ENCODE measurements at places on chromosomes 1 and 21. TPM values are rescaled to one million over a fixed set of nuclear protein-coding genes. Genes with fewer than 3 reads are reported as not detected.

APCS gene
- not detected for total RNA-seq

PTPN14 gene
- total RNA-seq = 17.8 TPM

KCNH1 gene
- total RNA-seq = 9.3 TPM

USP33 gene
- total RNA-seq = 42.9 TPM

GPR3 gene
- total RNA-seq = 0.16 TPM

KIFAP3 gene
- 34.2 TPM for total RNA-seq

C1orf210 gene
- total RNA-seq = not detected

S100A2 gene
- total RNA-seq = 6.4 TPM

MYCBP gene
- 32.9 TPM for total RNA-seq

GRCh38 chr1:33524586-33524985 is 52.1 kb downstream of the ZSCAN20 start:
- DNase-seq = no peak

- DNase-seq = no peak
These were observed 36.2 kb upstream of the DMBX1 start for GRCh38 chr1:46453449-46453848.

DNA sequence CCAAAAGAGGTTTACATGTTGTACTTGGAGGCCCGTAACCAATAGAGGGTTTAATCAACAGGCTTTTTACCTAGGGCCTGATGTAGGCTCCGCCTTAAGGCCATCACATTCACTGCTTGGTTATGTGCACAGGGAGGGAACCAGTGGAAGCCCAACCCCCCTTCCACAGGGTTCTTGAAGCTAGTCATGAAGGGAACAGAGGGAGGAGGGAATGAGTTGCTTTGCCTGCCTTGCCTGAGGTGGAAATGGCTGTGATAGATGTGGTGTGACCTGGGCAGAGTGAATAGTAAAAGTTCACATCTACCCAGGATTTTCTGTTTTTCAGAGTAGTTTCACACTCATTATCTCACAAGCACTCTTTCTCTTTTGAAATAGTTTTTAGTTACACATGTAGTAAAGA is 215.1 kb downstream of the ST6GALNAC3 start:
- no peak for DNase-seq

GRCh38 chr21:42561762-42562650 is 48.4 kb downstream of the SLC37A1 start:
- no peak for DNase-seq

DNA sequence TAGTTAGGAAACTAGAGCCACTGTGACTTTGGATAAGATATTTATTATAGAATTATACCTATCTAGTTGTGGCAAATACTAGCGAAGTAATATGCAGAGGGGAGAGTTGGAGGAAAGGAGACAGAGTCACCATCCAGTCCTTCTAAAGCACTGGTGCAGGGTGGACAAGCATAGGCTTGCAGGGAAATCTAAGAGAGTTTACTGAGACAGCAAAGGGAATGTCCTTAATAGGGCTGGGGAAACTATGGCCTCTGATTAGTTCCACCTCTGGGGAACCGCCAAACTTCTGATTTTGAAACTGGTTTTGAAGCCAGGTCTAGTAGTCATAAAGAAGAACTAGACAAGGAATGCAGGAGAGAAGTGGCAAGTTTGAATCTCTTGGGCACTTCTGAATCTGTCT is 407.9 kb downstream of the VAV3 start:
- no peak for DNase-seq

DNA sequence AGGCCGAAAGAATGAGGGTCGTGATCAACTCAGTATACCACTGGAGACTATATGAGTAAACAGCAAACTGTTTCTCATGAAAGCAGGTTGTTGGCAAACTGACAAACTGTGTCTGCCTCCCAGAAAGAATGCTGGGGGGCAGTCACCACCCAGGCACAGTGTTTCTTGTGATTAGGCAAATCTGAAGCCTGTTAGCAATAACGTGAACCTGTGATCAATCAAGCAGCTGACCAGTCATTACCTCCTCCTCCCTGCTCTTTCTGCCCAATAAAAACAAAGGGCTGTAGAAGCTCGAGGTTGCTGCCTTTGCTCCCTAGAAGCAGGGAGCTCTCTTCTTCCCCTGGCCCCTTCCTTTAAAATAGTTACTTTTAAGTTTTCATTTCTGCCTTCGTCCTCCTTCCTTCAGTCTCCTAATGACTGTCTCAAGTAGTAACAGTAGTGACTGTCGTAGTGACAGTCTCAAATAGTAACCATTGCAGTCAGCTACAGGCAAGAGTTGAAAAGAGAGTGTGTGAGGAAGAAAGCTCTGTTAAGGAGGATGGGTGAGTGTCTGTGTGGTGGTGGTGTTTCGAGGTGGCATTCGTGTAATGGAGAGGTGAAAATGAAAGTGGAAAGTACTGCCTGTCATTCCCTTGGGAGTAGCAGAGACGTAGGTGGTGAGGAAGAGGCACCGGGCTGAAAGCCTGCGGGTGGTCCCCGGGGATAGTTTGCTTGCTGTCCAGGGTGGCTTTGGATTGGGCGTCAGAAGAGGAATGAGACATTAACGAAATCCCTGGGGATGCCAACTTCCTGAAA is 14.5 kb downstream of the HHAT start:
- no peak for DNase-seq

DNA sequence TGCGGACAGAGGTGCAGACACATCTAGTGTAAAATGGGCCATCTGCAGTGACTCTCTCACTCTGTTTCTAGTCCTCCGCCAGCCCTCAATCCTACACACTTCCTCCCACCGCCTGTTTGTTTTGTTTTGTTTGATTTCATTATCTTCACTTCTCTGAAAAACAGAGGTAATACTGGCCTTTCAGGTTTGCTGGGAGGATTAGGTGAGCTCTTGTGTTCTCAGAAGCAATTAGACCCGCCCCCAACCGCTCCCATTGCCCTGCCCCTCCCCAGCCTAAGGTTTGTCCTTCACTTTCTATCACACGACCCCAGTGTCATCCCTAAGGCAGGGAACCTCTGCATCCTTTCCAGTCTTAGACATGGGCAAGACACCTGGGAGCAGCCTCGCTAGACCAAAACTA is 43.2 kb upstream of the TACSTD2 start:
- DNase-seq = no peak

- no peak for DNase-seq
These were observed 9.2 kb upstream of the PLEKHG5 start for GRCh38 chr1:6500544-6501278.

- DNase-seq = peak; percentile 67
These were observed 3.5 kb upstream of the NBL1 start for GRCh38 chr1:19640363-19641316.

DNA sequence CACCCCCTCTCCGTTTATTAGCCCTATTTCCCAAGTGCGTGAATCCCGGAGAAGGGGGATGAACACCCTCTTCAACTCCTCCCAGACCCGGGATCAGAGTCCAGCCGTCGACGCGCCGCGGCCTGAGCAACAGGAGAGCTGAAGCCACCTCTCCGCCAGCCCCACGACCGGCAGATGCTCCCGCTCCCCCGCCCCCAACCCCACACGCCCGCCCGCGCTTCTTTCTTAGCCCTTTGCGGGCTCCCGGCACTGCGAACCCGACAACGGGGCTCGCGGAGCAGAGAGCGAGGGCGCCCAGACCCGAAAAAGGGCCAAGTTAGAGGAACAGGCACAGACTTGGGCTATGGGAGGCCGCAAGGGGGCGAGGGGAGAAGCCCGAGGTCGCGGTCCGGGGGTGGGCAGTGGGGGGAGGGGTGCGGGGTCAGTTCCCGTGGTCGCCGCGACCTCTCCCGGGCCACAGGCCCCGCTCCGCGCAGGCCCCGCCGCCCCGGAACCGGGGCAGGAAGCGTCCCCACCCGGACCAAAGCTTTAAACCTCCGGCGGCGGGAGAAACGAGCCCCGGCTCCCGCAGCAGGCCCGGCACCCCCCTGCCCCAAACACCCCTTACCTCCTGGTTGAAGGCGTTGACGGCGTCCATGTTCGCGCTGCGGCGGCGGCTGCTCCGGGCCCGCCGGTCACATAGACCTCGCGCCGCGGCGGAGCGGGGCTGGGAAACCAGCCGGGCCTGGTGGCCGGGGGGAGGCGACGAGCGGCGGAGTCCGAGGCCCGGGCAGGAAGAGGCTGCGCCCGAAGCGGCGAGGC is 662 bp downstream of the SCAF4 start:
- DNase-seq = peak; percentile 52

- DNase-seq = peak; percentile 5
These were observed 35.2 kb upstream of the KIRREL1 start for GRCh38 chr1:157958263-157958662.

DNA sequence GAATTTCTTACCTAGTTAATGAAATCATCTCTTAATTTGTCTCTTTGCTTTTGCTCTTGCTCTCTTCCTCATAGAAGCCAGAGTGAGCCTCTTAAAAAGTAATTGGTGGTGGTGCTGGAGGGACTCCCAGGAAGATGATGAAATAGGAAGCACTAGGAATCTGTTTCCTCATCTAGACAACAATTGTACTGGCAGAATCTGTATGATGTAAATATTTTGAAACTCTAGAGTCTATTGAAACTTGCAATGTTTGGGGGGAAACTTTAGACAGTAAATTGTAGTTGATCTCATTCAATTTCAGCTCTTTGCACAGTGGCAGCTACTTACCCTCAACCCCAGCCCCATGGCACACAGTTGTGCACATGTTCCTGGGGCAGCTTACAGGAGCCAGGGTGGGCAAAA is 10.6 kb downstream of the RGSL1 start:
- no peak for DNase-seq

- peak; percentile 72 for DNase-seq
These were observed 1.9 kb upstream of the IRF2BP2 start for GRCh38 chr1:234611847-234612351.

DNA sequence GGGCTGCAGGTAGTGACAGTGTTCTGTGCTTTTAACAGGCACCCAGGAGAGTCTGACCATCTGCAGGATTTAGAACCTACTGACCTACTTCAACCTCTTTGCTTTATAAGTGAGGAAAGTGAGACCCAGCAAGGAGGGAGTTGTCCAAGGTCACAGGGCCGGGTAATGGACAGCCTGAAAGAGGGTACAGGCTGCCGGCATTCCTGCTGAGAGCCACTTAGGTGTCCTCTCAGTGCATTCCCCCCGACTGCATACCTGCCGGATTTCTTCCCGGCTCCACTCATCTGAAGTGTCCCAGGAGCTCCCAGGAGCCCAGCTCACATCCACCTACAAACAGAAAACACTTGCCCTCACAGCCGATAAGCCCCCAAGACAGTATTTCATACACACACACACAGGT is 13.9 kb downstream of the PHLDA3 start:
- no peak for DNase-seq

Measured in myocyte (in vitro differentiated cells).